ENCODE measurements at places on chromosomes 12 and 14.

GRCh38 chr12:7142809-7143465, 12.8 kb downstream of the CLSTN3 start:
- no peak for DNase-seq

DNA sequence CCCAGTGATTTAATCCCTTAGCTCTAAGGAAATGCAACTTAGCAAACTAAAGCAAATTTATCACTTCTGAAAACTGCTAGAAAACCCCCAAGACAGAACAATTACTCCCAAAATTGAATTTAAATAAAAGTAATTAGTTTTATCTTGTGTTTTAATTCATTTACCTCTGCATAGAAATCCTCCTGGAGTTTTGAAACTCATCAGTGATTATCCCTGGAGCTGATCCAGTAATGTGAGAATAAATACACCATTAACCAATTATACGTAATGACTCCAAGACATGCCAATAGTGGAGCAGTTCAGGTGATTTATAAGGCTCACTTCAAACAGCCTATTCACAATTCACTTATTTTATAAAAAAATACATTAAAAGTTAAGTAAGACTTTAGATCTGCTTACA, 855.3 kb upstream of the FLRT2 start:
- no peak for DNase-seq

- no peak for DNase-seq
Measured at GRCh38 chr12:94152292-94153078, 4.1 kb downstream of the PLXNC1 start.

DNA sequence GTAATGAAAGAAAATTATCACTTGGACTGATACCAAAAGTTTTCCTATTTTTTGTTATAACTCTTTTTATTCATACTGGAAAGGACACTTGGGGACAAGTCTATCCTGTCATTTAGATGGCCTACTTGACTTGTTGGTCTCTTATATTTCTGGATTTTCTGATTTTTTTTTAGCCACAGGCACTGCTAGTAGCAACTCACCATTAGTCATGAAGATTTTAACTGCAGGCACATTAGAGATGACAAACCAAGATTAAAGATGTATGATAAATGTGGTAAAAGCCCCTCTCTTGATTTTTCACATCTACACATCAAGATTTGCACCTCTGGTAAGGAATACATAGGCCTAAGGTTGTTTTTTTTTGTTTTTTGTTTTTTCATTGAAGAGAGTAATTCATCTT, 217.0 kb downstream of the SLC25A21 start:
- DNase-seq, result no peak

DNA sequence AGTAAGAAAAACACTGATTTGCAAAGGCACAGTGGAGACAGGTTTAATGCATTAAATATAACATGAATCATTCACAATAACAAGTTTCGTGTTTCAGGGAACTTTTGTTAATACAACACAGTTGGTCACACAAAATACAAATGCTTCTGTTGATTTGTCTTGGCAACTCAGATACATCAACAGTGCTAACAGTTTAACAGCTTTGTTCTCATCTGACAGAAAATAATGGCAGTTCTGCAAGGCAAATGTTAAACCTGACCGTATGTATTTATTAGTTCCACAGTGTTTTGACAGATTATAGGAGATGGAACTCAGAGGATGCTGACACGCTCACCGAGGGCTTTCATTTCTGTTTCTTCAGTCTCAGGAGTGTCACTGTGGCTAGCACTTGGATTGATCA, 350.7 kb downstream of the PRKD1 start:
- DNase-seq, result no peak

DNA sequence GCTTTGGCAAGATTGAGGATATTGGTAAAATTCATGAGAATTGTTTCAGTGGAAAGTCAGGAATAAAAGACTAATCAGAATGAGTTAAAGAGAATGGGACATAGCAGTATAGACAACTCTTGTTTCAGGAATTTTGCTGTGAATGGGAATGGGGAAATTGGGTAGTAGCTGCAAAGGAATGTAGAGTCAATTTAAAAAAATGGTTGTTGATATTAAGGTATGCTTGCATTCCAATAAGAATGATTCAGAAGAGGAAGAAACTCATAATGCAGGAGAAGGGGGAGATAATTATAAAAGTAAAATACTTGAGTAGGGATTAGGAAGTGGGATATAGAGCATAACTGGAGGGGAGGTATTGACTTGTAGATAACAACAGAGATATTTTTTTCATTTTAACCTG, 40.7 kb downstream of the MNAT1 start:
- DNase-seq, result no peak

DNA sequence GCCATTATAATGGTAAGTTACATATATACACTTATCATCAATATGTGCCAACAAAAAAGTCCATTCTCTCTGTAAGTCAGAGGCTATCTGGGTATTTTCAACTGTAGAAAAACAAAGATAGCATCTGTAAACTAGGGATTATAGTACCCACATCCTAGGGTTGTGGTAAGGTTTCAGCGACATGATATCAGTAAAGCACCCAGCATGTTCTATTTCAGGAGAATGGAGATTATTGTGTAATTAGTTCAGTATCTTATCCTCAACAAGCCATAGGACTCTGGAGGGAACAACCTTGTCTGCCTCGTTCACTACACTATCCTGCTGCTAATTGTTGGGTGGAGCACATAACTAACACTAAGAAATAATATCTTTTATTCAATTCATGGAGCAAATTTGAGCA, 19.7 kb upstream of the CKAP4 start:
- no peak for DNase-seq

DNA sequence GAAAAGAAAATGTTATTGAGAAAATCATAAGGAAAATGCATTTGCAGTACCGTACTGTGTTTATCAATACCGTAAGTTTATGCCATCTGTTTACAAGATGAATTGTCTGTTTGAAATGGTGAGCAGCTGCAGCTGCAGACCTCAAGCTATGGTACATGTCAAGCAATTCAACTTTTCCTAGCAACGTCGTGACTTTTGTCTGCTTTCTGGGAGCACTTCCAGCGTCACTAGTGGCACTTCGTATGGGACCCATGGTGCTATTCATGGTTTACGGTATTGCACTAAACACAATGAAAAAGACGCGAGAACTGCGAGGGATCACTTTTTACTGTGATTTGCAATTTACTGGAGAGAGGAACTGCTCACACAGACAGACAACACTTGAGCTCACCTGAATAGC, 160.8 kb downstream of the UNC79 start:
- DNase-seq, result no peak

DNA sequence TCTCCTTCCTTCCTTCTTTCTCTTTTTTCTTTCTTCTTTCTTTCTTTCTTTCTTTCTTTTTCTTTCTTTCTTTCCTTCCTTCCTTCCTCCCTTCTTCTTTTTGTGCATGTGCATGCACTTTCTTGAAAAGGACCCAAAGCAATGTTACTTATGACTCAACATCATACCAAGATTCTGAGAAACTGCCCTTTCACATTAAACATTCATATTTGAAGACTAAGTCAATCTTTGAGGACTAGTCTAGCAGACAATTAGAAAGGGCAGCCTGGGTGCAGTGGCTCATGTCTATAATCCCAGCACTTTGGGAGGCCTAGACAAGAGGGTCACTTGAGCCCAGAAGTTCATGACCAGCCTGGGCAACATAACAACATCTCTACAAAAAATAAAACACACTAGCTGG, 212.8 kb upstream of the KITLG start:
- no peak for DNase-seq
